ENCODE measurements at places on chromosomes 13 and 19.

GRCh38 chr19:28297036-28297435 lies 915.9 kb downstream of the UQCRFS1 start:
- no peak for DNase-seq

GRCh38 chr13:99308471-99309087 lies 1.4 kb upstream of the GPR183 start:
- DNase-seq: no peak

DNA sequence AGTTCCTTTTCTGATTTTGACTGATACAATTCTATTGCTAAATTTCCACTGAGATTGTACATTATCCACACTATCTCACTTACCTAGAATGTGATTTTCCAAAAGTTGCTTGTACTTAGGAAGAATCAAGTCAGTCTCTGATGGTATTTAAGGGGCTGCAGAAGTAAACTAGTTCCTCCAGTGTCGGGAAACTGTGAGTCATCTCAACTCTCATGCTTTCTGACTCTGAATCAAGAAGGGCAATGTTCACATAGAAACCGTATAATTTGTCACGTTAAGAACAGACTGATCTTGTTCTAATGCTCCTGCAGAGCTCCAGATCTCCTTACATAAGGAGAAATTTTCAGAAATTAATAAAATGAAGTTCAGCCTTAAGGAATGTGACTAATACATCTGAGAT lies 369.3 kb downstream of the KLF5 start:
- DNase-seq: no peak

DNA sequence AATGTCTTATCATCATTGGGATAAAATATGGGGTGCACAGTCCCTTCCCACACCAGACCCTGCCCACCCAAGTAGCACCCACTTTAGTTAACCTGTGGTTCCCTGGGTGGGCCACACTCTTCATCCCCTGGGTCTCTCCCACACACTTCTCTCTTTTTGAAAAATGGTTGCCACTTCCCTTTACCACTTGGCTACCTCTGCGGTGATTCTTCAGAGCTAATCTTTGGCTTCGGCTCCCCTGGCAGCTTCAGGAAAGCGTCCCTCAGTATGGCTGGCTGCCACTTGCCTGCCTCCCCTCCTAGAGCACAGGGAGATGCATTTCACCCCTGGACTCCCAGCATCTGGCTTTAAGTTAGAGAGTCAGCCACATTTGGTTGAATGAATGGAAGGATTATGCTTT lies 18.2 kb downstream of the CCNA1 start:
- DNase-seq: no peak

GRCh38 chr19:46063201-46063600 lies 22.4 kb upstream of the IGFL4 start:
- no peak for DNase-seq

- no peak for DNase-seq
Observed at GRCh38 chr13:76783798-76784197, 102.4 kb downstream of the KCTD12 start.

DNA sequence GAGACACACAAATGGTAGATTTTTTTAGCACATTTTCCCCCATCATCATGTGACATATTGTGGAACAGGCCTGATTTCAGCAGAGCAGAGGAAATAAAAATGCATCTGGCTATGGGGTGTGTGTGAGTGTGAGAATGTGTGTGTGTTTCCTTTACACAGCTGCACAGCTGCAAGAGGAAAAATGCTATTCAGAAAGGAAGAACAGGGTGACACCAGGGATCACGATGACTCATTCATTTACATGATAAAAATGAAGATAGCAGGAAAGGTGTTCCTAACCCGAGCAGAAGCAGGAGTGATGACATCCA lies 469.5 kb upstream of the TSHZ3 start:
- DNase-seq: no peak

GRCh38 chr13:98454389-98454881 lies 122.5 kb downstream of the STK24 start:
- no peak for DNase-seq

DNA sequence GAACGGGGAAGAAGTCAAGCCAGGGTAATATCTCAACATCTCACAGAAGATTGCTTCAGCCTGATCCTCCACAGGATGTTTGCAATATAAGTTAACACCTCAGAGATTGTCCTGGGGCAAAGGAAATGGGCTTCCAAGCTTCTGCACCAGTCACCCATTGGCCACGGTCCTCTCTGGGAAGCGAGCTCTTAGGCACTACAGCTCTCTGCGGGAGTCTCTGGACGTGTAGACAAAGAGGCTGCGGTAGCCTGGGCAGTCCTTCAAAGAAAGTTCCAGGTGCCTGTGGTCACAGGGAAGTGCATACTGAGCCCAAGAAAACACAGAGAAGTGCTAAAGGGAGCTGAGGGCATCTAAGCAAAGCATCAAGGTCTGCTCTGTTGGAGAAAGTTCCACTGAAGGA lies 805.7 kb downstream of the DIAPH3 start:
- DNase-seq: no peak

- DNase-seq: no peak
Observed at GRCh38 chr19:19278315-19278714, 5.2 kb upstream of the TM6SF2 start.

DNA sequence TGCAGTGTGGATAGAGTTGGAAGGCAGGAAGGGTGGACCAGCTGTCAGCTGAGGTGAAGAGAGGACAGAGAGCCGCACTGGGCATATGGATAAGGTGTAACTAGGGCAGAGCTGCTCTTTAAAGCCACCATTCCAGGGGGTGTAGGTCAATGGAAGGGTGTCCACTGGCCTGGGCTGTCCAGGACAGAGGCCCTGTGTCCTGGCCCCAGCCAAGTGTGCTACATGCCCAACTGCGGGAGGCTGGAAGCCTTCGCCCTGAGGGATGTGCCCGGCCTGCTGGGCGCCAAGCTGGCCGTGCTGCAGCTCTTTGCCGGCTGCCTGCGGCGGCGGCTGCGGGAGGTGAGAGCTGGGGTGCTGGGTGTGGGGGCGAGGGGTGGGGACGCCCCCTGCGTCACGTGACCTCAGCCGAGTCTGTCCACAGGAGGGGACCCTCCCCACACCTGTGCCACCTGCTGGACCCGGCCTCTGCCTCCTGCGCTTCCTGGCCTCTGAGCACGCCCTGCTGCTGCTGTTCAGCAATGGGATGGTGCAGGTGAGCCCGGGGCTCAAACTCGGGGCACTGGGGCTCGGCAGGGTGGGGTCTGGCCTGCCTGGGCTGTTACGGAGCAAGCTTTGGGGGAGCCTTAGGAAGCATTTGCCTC lies 9.8 kb downstream of the PLK5 start:
- no peak for DNase-seq

DNA sequence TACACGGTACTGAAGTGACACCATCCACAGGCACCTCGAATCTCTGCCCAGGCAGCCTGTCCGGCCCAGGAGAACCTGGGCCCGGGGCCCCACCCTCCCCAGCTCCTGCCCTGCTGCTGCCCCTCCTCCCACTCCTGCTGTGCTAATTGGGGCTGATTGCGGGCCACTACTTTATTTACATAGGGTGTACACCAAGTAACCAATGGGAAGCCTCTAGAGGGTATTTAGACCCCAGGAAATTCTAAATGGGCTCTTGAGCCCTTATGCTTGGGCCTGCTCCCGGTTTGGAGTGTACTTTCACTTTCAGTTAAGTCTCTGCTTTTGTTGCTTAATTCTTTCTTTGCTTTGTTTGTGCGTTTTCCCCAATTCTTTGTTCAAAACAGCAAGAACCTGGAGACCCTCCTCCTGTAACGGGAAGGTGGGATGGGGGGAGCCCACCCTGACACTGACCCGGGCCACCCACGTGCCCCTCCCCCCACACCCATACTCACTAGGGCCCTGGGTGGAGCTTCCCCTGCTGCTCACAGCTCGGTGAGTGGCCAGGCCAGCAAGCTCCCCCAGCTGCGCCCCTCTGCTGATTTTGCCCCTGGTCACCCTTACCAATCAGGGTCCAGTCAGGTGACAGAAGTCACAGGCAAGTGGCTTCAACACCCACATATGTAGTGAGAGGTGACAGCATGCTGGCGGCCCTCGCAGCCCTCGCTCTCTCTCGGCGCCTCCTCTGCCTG lies 9.4 kb downstream of the SCGB2B2 start:
- DNase-seq: no peak

Data from anterior cingulate cortex (tissue), 58 donors.